Liver (tissue), 10 donors: ENCODE measurements at places on chromosomes 2 and 18. TPM values are rescaled to one million over a fixed set of nuclear protein-coding genes. Genes with fewer than 3 reads are reported as not detected.
A peak's percentile ranks its signal among the peaks of the same experiment; 100 is the strongest.

The REG3G gene
- total RNA-seq = not detected

The TWIST2 gene
- total RNA-seq = 0.19 TPM

The XDH gene
- 76.6 TPM for total RNA-seq

The GALNT5 gene
- 5.3 TPM for total RNA-seq

The VWA3B gene
- not detected for total RNA-seq

The RND3 gene
- total RNA-seq = 14.8 TPM

The SLC19A3 gene
- 12.4 TPM for total RNA-seq

The GPR17 gene
- not detected for total RNA-seq

The CHRND gene
- total RNA-seq = not detected

The TDRD15 gene
- total RNA-seq = 0.75 TPM

GRCh38 chr18:8721094-8721669 is 15.8 kb downstream of the MTCL1 start:
- no peak for DNase-seq

- DNase-seq = no peak
These were observed 26.9 kb downstream of the EFEMP1 start for GRCh38 chr2:55896633-55897032.

DNA sequence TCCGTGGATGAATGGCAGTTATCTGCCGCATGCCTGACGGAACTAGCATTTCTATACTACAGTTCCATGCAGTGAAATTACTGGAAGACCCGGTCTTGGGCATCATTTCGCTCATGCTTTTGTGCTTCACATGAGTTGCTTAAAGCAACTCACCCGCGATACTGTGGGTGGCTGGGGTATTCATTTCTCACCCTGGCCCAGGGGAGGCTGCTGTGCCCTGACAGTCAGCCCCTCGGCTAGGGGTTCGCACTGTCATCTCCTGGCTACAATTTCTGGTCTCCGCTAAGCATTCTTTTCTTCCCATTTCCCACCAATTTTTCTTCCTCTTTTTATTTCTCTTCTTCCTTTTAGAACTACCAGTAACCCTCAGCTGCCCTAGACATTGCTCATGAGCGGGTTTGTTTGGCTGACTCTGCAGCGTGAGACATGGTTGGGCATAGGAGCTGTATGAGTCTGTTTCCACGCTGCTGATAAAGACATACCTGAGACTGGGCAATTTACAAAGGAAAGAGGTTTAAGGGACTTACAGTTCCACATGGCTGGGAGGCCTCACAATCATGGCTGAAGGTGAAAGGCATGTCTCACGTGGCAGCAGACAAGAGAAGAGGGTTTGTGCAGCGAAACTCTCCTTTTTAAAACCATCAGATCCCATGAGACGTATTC is 16.5 kb upstream of the CNDP2 start:
- DNase-seq = no peak

GRCh38 chr2:150646746-150647145 is 159.3 kb upstream of the RND3 start:
- DNase-seq = no peak

GRCh38 chr2:60408207-60408606 is 145.2 kb downstream of the BCL11A start:
- no peak for DNase-seq

GRCh38 chr18:58514773-58515172 is 114.1 kb downstream of the ALPK2 start:
- no peak for DNase-seq

DNA sequence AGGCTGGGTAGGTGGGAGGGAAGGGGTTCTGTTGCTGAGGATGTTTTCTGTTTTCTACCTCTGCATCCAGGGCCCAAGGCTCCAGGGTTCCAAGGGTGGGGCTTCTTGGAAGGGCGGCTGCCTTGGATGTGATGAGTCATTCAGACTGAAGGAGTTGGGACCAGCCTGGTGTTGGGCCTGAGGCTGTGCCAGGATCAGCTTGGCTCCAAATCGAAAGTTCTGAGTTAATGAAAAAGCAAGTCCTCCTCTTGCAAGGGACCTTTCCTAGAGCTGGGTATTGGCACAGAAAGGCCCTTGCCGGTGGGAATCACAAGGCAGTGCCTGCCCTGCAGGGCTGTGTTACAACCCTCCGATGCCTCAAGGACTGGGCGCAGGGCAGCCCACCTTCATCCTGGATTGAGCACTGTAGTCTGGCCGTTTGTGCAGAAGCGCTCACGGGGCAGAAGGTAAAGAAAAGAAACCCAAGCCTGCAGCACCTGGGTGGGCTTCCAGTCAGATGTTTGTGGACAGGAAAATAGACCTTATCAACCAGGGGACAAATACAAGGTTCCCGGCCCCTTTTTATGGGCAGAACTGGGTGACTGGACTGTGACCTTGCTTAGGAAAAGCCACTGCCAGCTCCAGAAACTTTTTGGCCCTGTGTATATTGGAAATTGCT is 52.5 kb upstream of the MCFD2 start:
- DNase-seq = no peak

DNA sequence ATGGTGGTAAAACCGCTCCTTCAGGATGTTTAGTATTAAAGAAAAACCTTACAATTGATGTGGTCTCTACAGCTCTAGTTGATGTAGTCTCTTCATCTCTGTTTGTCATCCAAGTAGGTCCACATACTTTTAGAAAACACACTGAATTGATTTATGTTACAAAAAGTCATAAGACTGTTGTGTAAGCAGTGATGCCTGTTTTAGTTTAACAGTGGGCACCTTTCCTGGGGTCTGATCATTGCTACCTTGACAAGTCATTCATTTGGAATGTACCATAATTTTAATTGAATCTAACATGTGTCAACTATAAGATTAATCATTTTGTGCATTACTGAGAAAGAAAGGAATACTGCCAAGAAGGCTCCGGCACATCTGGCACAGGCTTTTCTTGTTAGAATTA is 34.3 kb downstream of the GIGYF2 start:
- no peak for DNase-seq

DNA sequence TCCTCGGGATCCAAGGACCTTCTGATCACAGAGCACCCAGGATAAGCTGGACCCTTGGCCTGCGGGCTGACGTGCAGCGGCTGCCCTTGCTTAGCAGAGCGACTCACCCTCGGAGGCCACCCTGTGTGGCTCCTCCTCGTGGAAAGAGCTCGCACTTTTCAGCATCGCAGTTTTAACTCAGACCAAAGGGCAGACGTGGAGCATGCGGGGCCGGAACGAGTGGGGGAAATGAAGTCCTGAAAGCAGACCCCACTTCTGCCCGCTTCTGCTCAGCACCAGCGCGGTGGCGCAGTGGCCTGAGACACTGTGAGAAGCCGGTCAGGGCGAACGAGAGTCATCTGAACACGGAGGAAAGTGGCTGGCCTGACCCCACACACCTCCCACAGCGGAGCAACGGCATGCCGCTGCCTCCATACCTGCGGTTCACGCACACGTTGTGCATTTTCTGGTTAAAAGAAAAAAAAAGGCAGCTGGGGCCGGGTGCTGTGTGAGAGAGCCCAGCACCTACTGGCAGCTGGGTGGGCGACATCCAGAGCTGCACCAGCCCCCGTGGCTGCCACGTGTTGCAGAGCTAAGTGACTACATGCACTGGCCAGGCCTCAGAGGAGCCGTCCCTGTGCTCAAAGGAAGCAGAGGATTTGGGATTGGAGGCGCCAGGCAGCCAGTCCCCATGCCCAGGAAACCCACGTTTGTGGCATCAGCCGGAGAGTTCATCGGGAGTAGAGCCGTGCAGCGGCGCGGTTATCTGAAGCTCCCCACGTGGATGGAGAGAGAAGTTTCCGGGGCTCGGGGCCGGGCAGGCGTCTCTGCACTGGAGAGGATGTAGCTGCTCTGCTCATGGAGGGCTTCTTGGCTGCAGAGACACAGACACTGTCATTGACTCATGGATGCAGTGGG is 89.7 kb downstream of the USP40 start:
- DNase-seq = no peak

GRCh38 chr18:36331521-36331971 is 34.0 kb downstream of the FHOD3 start:
- peak; percentile 25 for DNase-seq

DNA sequence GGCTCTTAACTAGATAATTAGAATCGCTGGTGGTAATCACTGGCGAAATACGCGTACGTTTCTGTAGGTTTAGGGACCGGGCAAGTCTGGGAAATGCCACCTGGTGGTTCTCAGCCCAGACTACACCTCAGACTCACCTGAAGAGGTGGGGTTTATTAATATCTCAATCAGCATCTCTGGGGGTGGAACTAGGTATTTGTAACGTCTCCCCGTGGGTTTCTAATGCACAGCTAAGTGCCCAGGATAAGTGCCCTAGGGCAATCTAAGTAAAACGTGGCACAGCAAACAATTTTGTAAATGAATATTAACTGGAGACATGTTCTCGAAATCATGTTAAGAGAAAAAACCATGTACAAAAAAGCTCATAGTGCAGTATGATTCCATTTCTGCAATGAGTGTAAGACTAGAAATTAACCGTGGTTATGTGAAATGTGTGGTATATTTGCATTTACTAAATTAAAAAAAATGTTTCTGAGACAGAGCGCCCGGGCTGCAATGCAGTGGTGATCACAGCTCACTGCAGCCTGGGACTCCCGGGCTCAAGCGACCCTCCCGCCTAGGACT is 760 bp upstream of the CNOT11 start:
- DNase-seq = no peak

GRCh38 chr2:159226608-159227385 is 59.7 kb downstream of the WDSUB1 start:
- DNase-seq = no peak

GRCh38 chr2:222891890-222892289 is 31.1 kb downstream of the ACSL3 start:
- DNase-seq = no peak

DNA sequence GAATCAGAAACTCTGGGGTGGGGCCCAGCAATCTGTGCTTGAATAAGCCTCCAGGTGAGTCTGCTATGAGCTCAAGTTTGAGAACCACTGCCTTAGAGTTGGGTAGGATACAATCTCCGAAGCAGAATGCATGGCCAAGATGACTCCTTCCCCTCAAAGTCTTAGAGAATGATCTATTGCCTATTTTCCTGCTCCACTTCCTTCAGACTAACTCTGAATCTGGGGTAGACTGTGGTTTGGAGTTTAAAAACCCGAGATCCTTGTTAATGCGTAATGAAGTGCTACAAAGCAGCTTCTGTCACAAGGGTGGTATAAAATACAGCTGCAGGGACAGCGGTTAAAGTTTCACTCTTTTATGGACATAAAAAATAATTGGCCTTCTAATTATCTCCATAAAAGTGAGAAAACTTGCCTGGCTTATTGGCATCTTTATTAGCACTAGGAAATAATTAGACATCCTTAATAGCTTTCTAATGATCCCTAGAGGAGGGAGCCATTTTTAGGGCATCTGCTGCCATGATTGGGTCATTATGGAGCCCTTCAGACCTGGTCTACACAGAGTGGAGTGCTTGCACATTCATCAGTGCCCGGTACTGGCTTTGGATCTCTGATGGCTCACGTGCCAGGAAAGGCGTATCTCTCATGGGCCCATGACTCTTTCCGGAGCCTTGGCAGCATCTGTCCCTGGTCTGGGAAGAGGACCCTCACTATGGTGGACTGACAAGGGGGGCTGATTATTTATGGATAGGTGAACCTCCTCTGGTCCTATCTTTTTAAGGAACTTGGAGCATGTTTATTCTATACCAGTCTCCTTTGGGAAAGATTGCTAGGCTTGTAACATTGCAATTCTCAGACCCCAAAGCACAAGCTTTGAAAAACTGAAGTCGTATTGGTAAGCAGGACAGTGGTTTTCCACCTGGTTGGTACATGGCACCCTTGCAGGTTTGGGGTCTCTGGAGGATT is 28.2 kb downstream of the SIX2 start:
- no peak for DNase-seq

DNA sequence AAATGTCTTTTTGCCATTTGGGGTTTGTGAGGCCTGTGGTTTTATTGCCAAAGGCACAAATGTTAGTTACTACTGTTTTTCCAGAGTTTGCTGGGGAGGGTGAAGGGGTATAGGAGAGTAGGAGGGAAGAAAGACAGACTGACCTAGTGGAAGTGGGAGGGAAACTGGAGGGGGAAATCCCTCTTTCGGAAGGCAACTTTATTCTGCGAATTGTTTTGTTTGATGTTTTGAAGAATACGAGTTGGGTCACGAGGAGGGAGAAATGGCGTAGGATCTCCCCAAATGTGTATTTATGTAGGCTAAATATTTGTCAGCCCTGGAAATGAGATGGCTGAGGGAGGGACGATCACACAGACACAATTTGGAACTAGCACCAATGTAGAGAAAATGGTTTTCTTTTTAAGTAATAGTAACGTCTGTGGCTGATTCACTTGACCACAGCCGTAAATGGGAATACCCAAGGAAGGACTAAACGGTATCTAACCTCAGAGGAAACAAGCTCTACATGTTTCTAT is 172.3 kb downstream of the ICOS start:
- DNase-seq = no peak

- DNase-seq = no peak
These were observed 85.7 kb downstream of the PXDN start for GRCh38 chr2:1658394-1659151.

DNA sequence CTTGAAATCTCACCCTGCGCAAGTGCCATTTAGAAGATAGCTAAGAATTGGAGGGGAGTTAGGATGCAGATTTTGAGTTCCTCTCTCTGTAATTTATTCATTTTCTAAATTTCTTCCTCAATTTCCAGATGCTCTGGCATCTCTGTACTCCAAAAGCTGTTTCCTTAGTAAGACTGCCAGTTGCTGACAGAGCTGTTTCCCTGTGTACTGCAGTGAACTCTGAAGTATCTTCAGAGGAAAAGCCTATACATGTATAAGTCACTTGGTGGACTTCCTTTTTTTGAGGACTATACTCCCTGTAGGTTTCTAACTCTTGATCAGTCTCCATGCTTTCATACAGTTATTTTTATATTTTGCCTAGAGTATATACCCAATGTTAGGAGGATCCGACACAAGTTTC is 1.5 kb upstream of the RESP18 start:
- no peak for DNase-seq

GRCh38 chr18:56083097-56083521 is 495.1 kb upstream of the TCF4 start:
- DNase-seq = no peak

DNA sequence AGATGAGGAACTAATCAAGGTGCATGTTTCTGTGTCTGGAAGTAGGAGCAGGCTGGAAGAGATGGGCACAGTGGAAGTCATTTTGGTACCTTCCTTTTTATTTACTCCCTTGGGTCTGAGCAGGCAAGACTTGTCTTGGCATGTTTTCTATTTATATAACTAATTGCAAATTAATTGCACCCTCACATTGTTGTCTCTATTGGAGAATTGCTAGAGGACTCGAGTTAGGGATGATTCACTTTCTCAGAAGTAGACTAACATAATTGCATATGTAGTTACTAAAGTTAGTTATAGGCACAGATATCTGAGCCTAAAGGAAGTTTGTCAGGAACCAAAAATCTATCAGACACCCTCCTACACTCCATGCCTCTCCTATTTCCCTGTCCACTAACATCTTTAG is 92.8 kb upstream of the NRP2 start:
- no peak for DNase-seq

GRCh38 chr2:72605836-72606442 is 219.9 kb downstream of the EXOC6B start:
- DNase-seq = no peak

- no peak for DNase-seq
These were observed 119.8 kb downstream of the LAMA1 start for GRCh38 chr18:6997808-6998207.

DNA sequence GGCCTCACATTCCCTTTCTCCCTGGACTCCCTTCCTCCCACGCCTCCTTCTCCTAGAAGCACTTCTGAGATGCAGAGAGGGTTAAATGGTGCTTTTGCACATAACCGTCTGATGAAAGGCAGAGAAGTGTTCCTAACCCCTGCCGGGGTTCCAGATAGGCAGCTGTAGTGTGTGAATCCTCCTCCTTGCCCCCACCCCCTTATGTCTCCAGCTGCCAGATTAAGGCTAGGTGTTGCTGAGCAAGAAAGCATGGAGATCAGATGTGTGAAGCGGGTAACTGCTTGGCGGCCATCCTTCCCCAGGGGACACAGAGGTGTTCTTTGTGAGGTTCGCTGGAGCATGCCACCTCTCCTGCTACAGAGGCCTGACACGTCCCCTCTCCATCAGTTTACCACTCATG is 88.3 kb downstream of the NRP2 start:
- DNase-seq = no peak
